ENCODE measurements at places on chromosomes 6 and 20. TPM values are rescaled to one million over a fixed set of nuclear protein-coding genes. Genes with fewer than 3 reads are reported as not detected.
A peak's percentile ranks its signal among the peaks of the same experiment; 100 is the strongest.

RNF144B gene
- total RNA-seq = 17.0 TPM

RWDD2A gene
- total RNA-seq = 2.9 TPM

LRRC1 gene
- total RNA-seq = 12.1 TPM

IDH3B gene
- 126 TPM for total RNA-seq

SLC22A1 gene
- 1.5 TPM for total RNA-seq

OOEP gene
- total RNA-seq = 0.97 TPM

PLA2G7 gene
- 0.63 TPM for total RNA-seq

ULBP2 gene
- total RNA-seq = not detected

DEF6 gene
- 116 TPM for total RNA-seq

TTBK1 gene
- 0.07 TPM for total RNA-seq

FAM217A gene
- total RNA-seq = not detected

EGFL8 gene
- 3.9 TPM for total RNA-seq

ENPP4 gene
- total RNA-seq = 10.0 TPM

SLA2 gene
- 0.76 TPM for total RNA-seq

GGTLC1 gene
- not detected for total RNA-seq

CPNE5 gene
- total RNA-seq = 49.8 TPM

DPPA5 gene
- not detected for total RNA-seq

ARFGEF2 gene
- 34.3 TPM for total RNA-seq

DSE gene
- 12.0 TPM for total RNA-seq

OVOL2 gene
- not detected for total RNA-seq

GRCh38 chr6:2028457-2029038, 216.9 kb downstream of the GMDS start:
- no peak overlapping the region for H3K4me3 ChIP-seq
- no peaks in the 10 kb centered on the region for H3K36me3 ChIP-seq
- H3K27me3 ChIP-seq = no peaks in the 10 kb centered on the region
- H3K4me1 ChIP-seq = peaks cover 6% of the 10 kb centered on the region

GRCh38 chr20:46253391-46253790, 54.9 kb downstream of the CDH22 start:
- no peak overlapping the region for H3K27ac ChIP-seq
- H3K4me3 ChIP-seq = no peak overlapping the region
- no peaks in the 10 kb centered on the region for H3K4me1 ChIP-seq
- no peak for DNase-seq
- peaks cover 47% of the 10 kb centered on the region for H3K27me3 ChIP-seq
- H3K36me3 ChIP-seq = no peaks in the 10 kb centered on the region

GRCh38 chr6:159181914-159182313, 12.7 kb downstream of the FNDC1 start:
- no peaks in the 10 kb centered on the region for H3K36me3 ChIP-seq
- H3K4me1 ChIP-seq = no peaks in the 10 kb centered on the region
- peaks cover 2% of the 10 kb centered on the region for H3K27me3 ChIP-seq
- DNase-seq = no peak
- no peak overlapping the region for H3K27ac ChIP-seq
- no peak overlapping the region for H3K4me3 ChIP-seq

DNA sequence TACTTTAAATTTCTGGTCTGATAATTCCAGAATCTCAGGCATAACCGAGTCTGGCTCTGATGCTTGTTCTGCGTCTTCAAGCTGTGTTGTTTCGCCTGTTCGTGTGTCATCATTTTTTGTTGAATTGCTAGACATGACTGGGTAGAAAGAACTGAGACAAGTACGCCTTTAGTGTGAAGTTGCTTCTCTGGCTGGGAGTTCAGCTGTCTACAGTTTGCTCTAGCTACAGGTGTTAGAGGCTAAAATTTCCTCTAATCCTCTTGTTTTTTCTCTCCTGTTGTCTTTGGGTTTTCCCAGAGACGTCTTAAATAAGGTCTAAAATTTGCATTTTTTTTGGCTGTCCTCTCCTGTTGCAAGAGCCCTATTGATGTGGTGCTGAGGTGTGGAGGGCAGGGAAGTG, 100.3 kb downstream of the FAM50B start:
- H3K4me1 ChIP-seq = no peaks in the 10 kb centered on the region
- H3K27ac ChIP-seq = no peak overlapping the region
- H3K27me3 ChIP-seq = no peaks in the 10 kb centered on the region
- H3K36me3 ChIP-seq = no peaks in the 10 kb centered on the region
- H3K4me3 ChIP-seq = no peak overlapping the region
- no peak for DNase-seq

- H3K4me1 ChIP-seq = no peaks in the 10 kb centered on the region
- H3K27me3 ChIP-seq = no peaks in the 10 kb centered on the region
- no peak overlapping the region for H3K27ac ChIP-seq
- H3K36me3 ChIP-seq = no peaks in the 10 kb centered on the region
Observed at GRCh38 chr6:165743366-165743898, 80.4 kb upstream of the PDE10A start.

DNA sequence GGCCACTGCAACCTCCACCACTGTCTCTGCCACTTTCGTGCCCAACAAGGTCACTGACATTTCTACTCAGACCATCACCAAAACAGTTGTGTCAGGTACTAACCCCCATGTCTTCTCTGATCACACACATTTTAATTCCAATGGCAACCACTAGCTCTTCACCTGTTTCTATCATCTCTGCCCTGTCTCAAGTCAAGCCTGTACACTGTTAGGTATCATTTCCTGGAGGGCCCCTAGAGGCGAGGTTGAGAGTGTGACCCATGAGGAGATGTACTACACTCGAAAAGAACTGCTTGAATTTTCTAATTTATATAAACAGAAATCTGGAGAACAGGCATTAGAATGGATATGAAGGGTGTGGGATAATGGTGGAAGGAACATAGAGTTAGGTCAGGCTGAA, 17.4 kb upstream of the MUC21 start:
- H3K27ac ChIP-seq = no peak overlapping the region
- no peaks in the 10 kb centered on the region for H3K27me3 ChIP-seq
- no peak overlapping the region for H3K4me3 ChIP-seq
- H3K4me1 ChIP-seq = no peaks in the 10 kb centered on the region
- H3K36me3 ChIP-seq = no peaks in the 10 kb centered on the region

GRCh38 chr6:141029908-141030307, 1102.8 kb upstream of the GJE1 start:
- no peaks in the 10 kb centered on the region for H3K27me3 ChIP-seq
- H3K36me3 ChIP-seq = no peaks in the 10 kb centered on the region
- no peaks in the 10 kb centered on the region for H3K4me1 ChIP-seq

GRCh38 chr6:144065213-144065660, 30.1 kb downstream of the SF3B5 start:
- H3K4me3 ChIP-seq = peak overlapping the region; percentile 72
- peaks cover 32% of the 10 kb centered on the region for H3K4me1 ChIP-seq
- no peaks in the 10 kb centered on the region for H3K27me3 ChIP-seq

- no peaks in the 10 kb centered on the region for H3K36me3 ChIP-seq
- no peak overlapping the region for H3K27ac ChIP-seq
- no peak for DNase-seq
- H3K4me1 ChIP-seq = no peaks in the 10 kb centered on the region
- no peak overlapping the region for H3K4me3 ChIP-seq
Observed at GRCh38 chr20:58593880-58594638, 57.0 kb upstream of the STX16 start.

GRCh38 chr6:1622220-1622850, 12.6 kb downstream of the FOXC1 start:
- peaks cover 37% of the 10 kb centered on the region for H3K4me1 ChIP-seq
- no peak overlapping the region for H3K27ac ChIP-seq

- H3K27me3 ChIP-seq = no peaks in the 10 kb centered on the region
- DNase-seq = no peak
- no peaks in the 10 kb centered on the region for H3K36me3 ChIP-seq
- H3K4me3 ChIP-seq = peak overlapping the region; percentile 48
Observed at GRCh38 chr6:108563292-108563691, 2.6 kb downstream of the FOXO3 start.

GRCh38 chr20:1587781-1588532, 30.5 kb upstream of the SIRPD start:
- DNase-seq = no peak
- H3K36me3 ChIP-seq = no peaks in the 10 kb centered on the region
- H3K27me3 ChIP-seq = no peaks in the 10 kb centered on the region

DNA sequence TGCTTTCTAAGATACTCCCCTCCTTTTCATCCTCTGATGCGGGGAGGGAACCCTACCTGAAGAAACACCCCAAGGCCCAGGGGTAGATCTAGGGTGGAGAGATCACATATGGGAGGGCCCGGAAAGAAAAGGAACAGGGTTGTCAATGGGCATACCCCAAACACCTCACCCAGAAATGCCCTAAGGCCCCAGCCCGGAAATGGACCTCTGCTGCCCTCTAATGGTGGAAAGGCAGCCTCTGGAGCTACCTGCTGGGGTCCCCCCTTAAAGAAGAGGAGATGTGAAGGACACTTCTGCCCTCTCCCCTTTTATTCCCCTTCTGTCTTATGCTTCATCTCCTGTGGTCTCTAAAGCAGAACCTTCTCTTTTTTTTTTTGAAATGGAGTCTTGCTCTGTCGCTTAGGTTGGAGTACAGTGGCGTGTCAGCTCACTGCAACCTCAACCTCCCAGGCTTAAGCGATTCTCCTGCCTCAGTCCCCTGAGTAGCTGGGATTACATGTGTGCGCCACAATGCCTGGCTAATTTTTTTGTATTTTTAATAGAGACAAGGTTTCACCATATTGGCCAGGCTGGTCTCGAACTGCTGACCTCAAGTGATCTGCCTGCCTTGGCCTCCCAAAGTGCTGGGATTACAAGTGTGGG, 458 bp upstream of the ARMC12 start:
- DNase-seq = peak; percentile 88
- H3K4me1 ChIP-seq = peaks cover 14% of the 10 kb centered on the region
- H3K4me3 ChIP-seq = no peak overlapping the region
- no peaks in the 10 kb centered on the region for H3K27me3 ChIP-seq
- H3K27ac ChIP-seq = no peak overlapping the region
- no peaks in the 10 kb centered on the region for H3K36me3 ChIP-seq

DNA sequence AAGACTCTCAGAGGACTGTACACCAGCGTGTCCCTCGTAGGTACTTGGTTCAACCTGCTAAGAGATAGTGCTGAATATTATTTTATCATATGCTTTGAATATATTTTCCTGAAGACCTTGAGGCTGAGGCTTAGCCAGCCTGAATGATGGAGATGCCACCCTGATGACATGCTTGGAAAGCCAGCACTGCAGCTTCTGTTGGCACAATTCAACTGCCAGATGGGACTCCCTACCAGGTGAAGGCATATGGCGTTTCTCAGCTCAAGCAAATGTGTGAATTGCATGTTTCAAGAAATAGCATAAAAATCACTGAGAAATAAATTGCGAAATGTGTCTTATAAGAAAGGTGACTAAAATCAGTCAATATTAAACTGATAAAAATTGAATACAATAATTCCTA, 228.1 kb upstream of the CST7 start:
- H3K36me3 ChIP-seq = no peaks in the 10 kb centered on the region
- no peak overlapping the region for H3K4me3 ChIP-seq
- no peaks in the 10 kb centered on the region for H3K27me3 ChIP-seq
- no peak overlapping the region for H3K27ac ChIP-seq
- no peak for DNase-seq

GRCh38 chr6:54097753-54098152, 13.5 kb upstream of the MLIP start:
- H3K27me3 ChIP-seq = no peaks in the 10 kb centered on the region
- no peak overlapping the region for H3K27ac ChIP-seq
- no peaks in the 10 kb centered on the region for H3K4me1 ChIP-seq
- no peak for DNase-seq
- no peak overlapping the region for H3K4me3 ChIP-seq
- no peaks in the 10 kb centered on the region for H3K36me3 ChIP-seq

DNA sequence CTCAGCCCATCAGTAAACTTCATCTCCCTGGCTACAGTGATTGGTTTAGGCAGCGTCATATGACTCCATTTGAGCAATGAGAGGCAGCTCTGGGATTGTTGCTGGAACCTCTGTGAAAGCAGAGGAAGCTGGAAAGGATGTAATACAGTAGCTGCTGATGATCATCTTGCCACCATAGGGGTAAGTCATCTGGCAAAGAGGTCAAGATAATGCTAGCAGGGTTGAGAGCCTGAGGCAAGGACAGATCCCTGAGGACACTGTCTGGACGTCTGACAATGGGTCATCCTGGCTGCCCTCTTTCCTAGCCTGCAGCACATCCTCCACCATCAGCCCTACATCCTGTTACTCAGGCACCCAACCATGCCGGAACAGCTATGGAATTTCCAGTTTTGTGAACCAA, 25.5 kb upstream of the FKBP1A start:
- no peaks in the 10 kb centered on the region for H3K36me3 ChIP-seq
- DNase-seq = no peak
- H3K27ac ChIP-seq = no peak overlapping the region
- no peaks in the 10 kb centered on the region for H3K4me1 ChIP-seq

GRCh38 chr6:87705070-87705691, 3.1 kb upstream of the AKIRIN2 start:
- no peak overlapping the region for H3K27ac ChIP-seq
- peaks cover 5% of the 10 kb centered on the region for H3K4me1 ChIP-seq
- no peak overlapping the region for H3K4me3 ChIP-seq
- H3K27me3 ChIP-seq = no peaks in the 10 kb centered on the region

DNA sequence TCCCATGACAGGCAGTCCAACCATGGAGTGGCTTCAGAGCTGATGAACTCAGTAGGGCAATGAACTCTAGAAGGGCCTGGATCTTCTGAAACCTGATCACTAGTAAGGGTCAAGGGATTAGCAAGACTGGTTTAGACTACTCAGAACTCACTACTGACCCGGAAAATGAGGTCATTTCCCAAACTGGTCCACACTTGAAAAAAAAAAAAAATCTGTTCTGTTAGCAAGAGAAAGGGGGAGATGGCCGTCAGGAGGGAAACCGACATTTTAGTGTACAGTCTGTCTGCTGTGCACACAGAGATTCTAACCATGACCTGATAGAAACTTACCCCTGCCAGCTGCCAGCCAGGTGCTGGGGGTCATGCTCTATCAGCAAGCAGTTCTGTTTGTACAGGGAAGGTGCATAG, 262.4 kb upstream of the AGPAT4 start:
- no peak overlapping the region for H3K27ac ChIP-seq
- no peak overlapping the region for H3K4me3 ChIP-seq
- no peaks in the 10 kb centered on the region for H3K36me3 ChIP-seq
- no peaks in the 10 kb centered on the region for H3K4me1 ChIP-seq

- no peak for DNase-seq
- no peaks in the 10 kb centered on the region for H3K4me1 ChIP-seq
- no peak overlapping the region for H3K4me3 ChIP-seq
- peaks cover 7% of the 10 kb centered on the region for H3K27me3 ChIP-seq
Observed at GRCh38 chr20:59836767-59837166, 96.7 kb downstream of the SYCP2 start.

- no peak for DNase-seq
- H3K4me1 ChIP-seq = no peaks in the 10 kb centered on the region
- no peaks in the 10 kb centered on the region for H3K27me3 ChIP-seq
- H3K4me3 ChIP-seq = no peak overlapping the region
- no peaks in the 10 kb centered on the region for H3K36me3 ChIP-seq
Observed at GRCh38 chr20:20820785-20821483, 108.5 kb upstream of the RALGAPA2 start.

GRCh38 chr20:51917886-51918535, 115.7 kb upstream of the SALL4 start:
- H3K27me3 ChIP-seq = no peaks in the 10 kb centered on the region
- no peak for DNase-seq
- H3K4me1 ChIP-seq = no peaks in the 10 kb centered on the region
- H3K4me3 ChIP-seq = no peak overlapping the region
- no peak overlapping the region for H3K27ac ChIP-seq

GRCh38 chr20:56343861-56344381, 14.9 kb upstream of the FAM210B start:
- H3K4me1 ChIP-seq = no peaks in the 10 kb centered on the region
- H3K27ac ChIP-seq = no peak overlapping the region
- no peaks in the 10 kb centered on the region for H3K27me3 ChIP-seq
- DNase-seq = no peak

GRCh38 chr6:108684771-108685329, 124.1 kb downstream of the FOXO3 start:
- H3K36me3 ChIP-seq = peaks cover 14% of the 10 kb centered on the region
- H3K4me3 ChIP-seq = no peak overlapping the region
- no peaks in the 10 kb centered on the region for H3K4me1 ChIP-seq
- H3K27me3 ChIP-seq = no peaks in the 10 kb centered on the region
- DNase-seq = no peak
